Substantia nigra (tissue), 51 donors: ENCODE measurements at places on chromosomes 12 and 14.

DNA sequence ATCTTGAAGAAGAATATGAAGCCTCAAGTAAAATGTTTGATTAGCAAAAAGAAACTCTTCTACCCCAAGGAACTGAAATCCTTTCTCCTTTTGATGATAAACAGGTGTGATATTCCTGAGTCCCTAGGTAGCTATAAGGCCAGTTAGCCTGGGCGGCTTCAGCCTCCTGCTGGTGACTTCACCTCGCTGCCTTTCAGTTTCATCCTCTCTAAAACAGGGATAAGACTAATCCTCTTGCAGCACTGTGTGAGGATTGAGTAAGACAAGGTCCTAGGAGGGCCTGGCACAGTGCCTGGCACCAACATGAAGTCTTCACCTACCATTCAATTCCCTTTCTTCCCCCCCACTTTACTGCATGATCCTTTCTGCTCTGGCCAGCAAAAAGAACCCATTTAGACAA lies 42.1 kb downstream of the CIT start:
- DNase-seq: no peak

DNA sequence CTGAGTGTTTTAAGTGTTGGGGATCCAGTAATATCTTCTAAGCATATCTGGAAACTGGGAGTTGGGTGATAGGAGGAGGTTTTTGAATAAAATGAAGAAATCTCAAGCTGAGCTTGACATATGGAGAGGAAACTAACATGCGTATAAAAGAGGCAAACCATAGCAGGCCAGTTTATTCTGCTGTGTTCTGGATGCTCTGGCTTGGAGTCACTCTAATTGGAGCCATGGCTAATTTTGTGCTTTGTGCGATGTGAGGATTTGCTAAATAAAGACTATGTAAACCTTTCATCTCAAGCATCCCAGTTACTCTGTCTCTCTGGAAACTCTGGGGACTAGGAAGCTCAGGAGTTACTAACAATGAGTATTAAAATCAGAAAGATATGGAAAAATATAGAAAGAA lies 66.5 kb downstream of the ATF7IP start:
- no peak for DNase-seq

- no peak for DNase-seq
Measured at GRCh38 chr14:81222691-81223090, 1.9 kb upstream of the GTF2A1 start.

DNA sequence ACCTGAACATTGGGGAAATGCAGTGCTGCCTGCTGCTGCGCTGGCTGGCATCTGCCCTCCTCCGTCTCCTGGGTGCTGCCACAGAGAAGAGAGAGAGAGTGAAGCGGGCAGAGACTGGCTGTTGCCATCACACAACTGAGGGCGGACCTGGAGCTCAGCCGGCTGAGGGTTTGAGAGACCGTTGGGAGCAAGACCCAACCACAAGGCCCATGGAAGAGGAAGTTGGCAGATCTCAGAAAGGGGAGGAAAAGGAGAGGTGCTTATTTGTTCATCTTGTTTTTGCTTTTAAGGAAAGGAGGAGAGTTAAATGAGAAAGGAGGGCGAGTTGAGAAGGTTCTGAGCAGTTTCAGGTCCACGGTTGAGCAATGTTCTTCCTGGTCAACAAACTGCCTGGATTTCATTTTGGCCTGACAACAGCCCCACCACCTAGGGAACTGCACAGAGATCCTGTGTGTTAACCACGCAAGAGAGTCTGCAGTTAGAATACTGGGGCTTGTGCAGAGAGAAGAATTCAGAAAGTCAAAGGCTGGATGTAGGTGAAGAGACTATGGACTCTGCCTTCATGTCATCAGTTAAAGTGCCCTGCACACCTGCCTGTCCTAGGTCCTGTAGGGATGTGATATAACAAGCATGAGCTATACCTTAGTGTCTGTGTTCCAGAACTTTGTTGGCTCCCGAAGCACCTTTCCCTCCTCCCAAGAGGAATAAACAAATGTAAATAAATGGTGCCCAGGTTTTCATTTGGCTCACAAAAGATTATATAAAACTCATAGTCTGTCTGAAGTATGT lies 124.6 kb downstream of the ETV6 start:
- DNase-seq: no peak

DNA sequence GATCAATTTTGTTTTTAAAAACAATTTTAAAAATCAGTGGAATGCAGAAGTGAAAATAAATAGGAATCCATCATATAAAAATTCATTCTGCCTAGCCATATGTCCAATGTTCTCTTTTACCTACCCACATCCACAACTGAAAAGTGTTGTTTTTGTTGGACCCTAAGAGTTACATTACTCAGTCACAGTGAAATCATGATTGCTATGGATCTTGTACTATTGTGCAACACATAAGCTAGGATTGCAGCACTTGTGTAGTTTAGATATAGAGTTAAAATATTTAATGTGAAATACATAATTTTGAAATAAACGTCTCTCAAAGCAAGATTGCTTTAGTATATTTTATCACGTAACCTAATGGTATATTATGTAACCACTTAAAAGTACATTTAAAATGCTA lies 213.3 kb upstream of the CLEC14A start:
- no peak for DNase-seq

- DNase-seq: no peak
Measured at GRCh38 chr12:64232196-64232595, 10.1 kb upstream of the KICS2 start.

DNA sequence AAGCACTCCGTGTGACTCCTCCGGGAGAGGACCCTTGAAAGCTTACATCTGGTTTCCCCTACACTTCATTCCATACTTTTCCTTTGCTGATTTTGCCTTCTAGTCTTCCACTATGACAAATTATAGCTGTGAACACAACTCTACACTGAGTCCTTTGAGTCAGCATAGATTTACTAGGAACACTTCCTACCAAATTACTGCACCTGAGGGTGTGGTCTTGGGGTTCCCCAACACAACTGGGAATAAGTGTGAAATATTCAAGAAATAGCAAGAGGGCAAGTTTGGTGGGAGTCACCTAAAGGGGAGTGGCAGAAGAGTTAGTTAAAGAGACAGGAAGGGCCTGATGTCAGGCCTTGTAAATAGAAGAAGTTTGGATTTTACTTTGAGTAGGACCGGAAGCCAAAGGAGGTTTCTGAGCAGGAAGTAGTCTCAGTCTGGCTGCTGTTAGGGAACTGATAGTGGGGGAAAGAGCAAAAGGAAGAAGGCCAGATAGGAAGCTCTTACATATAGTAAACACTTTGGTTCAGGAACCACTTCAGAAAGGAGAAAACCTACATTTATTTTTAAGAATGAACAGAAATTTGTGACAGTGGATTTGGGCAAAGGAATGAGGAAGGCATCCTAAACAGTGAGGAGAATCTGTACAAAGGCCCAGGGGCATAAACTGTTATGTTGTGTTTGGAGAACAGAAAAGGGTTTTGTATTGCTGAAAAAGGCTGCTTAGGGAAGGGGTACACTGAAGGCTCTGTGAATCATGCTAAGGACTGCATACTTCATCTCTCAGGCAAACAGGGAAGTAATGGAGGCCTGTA lies 14.2 kb downstream of the SEL1L start:
- DNase-seq: no peak

DNA sequence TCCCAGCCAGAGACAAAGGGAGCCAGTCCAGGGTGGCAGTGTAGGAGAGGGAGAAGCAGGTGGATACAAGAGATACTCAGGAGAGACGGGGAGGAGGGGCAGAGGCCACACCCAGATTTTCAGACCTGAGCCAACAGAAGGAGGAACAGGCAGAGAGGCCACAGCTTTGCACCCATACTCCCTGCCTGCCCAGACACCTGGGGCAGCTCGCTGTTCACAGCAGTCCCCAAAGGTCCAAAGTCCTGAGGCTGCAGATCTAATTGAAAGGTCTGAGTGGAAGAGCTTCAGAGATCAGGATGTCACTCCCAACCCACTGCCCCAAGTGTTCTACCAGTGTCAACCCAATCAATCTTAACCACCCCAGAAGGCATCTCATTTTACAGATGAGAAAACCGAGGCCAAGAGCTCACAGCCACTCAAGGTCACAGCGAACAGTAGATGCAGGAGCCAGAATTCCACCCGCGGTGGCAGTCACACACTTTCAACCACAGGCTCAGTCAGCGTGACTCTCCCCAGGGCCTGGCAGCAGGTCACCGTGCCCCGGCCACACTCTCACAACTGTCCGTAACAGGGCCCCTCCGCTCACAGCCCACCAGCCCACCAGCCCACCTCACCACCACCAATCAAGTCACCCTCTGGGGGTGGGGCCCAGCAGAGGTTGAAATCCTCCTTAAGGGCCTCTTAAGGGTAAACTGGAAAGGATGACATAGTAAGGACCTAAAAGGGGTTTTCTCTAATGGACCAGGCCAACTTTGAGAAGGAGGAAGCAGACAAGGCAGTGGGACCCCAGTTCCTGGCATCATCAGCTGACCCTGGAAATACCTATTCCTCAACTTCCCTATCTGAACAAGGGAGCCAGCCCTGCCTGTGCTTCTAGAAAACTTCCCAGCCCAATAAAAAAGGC lies 33.3 kb downstream of the ACTN1 start:
- DNase-seq: no peak

DNA sequence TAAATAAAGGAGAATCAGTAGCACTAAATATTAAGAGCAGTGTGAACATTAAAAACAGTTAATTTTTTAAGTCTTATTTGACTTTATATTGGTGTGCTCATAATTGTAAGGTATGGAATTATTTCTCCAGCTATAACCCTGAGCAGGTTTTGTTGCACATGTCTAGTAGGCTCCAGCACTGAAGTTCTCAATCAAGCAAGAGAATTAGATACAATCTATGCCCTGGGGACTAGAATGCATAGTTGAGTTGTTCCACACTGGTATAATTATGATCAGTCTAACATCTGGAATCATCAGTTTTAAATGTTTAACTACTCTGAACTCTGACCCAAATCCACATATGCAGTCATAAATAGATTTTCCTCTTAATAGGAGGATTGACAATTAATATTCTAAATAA lies 257.8 kb upstream of the ARHGAP5 start:
- DNase-seq: no peak
